ENCODE measurements at places on chromosomes 4 and X.

DNA sequence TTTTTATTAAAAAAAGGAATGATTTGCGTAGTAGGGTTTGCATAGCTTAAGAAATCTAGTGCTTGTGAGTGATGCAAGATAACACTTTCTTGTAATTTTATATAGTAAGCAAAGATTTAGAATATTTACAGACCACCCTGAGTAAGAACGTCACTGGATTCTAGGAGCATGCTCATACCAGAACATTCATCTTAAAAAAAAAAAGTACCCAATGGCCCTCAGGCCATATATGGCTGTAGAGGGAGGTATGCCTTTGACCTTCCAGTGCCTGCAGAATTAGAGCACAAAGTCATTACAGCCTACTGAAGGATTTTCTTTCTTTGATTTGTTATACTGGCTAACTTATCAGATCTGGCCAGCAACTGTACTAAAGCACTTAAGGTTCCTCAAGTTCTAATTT is 236.3 kb upstream of the GYPA start:
- no peak for DNase-seq

DNA sequence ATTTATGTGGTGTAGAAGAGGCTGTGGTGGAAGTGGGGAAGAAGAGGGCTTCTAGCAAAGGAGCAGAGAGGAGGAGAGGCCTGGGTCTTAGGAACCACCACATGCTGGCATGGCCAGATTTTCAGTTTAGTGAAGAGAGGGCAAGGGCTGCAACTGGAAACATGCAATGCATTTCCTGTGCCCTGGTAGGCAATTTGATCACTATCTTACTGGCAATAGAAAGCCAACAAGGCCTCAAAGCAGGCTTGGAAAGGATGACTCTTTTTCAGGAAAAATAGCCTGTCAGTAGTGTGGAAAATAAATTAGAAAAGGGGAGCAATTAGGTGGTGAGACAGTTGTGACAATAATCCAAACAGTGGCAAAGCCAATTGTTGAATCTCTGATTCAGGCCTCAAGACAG is 501.9 kb upstream of the ZFP42 start:
- no peak for DNase-seq

GRCh38 chr4:48296365-48296764 is 26.7 kb upstream of the TEC start:
- no peak for DNase-seq

- DNase-seq, result no peak
Measured at GRCh38 chrX:74923942-74924448, 1.3 kb downstream of the NEXMIF start.

DNA sequence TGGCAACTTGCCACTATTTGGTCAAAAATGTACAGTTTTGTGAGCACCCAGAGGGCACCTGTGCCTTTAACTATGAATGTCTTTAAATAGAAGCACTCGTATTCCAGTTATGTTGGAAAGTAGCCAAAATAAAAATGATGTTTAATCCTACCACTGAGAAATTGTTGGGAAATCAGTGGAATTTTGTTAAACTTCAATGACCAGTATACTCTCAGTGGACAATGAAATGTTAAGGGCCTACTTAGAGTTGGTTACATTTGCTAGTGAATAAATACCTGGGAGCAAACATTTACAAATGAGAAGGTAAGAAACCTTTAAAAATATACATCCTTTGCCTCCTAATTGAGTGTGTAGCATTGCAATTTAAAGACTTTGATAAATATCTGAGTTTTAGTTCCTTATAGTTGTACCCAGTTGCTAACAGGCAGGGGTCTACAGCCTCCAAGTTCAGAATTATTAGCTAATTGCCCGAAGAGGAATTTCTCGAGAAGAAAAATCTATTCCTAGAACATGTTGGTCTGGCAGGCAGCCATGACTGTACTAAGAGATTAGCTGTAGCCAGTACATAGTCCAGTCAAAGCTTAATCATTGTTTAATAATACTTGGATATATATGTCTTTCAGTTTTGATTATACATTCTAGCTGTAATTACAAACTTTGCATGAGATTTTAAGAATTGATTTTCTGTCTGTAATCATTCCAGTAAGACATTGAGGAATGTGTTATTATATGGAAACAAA is 93.2 kb downstream of the IL1RAPL2 start:
- DNase-seq, result peak; percentile 52

DNA sequence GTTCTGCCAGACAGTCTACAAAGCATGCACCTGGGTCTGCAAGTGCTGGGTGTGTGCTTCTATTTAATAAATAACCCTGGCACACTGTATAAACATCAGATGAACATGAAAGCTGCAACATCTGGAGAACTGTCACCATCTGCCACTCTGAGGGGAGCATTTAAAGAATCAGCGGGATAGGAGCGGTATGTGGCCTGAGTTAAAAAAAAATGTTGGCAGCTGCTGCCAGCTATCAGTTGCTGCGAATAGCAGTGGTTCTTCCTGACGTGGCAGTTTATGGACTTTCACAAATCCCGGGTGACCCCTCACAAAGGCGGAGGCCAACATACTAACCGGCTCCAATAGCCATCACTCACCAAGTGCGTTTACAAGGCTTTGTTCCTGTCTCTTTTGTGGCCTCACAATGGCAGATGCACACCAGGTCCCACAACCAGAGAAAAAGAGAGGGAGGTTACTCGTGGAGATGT is 95.1 kb downstream of the RASL11B start:
- peak; percentile 24 for DNase-seq

- DNase-seq, result no peak
Measured at GRCh38 chr4:73815145-73815544, 21.3 kb upstream of the CXCL6 start.

- no peak for DNase-seq
Measured at GRCh38 chr4:15718959-15719358, 16.1 kb downstream of the BST1 start.

DNA sequence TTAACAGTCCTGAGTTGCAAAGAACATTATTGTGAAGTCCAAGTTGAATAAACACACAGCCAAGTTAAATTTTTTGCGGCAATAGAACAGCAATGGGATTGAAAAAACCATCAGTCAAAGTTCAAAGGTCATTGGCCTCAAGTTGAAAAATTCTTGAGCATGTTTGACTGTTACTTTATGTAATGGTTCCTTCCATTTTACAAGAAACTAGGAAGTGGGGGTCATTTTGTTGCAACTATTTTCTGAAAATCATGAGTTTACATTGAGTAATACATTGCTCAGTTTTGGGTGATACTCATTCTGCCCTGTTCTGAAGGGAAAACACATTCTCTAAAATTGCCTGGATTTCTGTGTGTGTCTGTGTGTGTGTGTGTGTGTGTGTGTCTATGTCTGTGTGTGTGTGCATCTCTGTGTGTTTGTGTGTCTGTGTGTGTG is 5.2 kb upstream of the IRF2 start:
- no peak for DNase-seq

DNA sequence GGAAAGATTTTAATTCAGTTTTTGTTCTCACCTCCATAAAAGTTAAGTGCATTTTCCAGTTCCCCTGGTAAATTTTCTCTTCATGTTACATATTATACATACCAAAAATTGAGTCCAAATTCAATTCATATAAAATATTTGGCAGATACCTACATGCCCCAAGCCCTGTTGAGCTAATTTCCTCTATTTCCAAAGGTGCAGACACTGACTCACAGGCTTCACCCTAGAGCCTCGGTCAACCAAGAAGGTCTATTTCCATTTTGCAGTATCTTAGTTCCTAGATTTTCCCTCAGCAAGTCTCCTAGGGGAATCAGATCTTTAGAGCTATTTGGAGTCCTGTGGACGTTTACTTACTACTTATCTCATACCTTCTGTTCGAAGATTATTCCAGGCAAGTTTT is 174.4 kb downstream of the TSPAN5 start:
- peak; percentile 66 for DNase-seq

- DNase-seq, result no peak
Measured at GRCh38 chr4:78703079-78703478, 73.1 kb upstream of the BMP2K start.

- no peak for DNase-seq
Measured at GRCh38 chrX:140422501-140422900, 82.4 kb downstream of the SOX3 start.

DNA sequence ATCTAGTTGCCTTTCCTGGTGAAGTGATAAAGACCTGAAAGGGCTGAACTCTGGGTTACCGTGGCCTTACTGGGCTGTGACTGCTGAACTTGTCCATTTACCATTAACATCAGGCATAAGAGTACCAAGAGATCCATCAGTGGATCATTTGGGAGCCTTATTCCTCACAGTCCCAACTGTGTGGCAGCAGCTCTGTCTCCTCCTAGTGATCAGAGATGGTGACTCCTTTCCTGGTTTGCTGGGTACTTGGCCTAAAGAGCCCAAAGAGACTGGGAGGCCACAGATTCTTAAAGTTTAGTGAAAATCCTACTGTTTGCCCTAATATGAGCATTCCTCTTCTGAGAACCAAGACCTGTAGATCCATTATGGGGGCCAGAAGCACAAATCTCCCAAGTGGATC is 56.3 kb upstream of the ATP6AP2 start:
- no peak for DNase-seq

- DNase-seq, result no peak
Measured at GRCh38 chr4:64272432-64272831, 136.8 kb downstream of the TECRL start.

- no peak for DNase-seq
Measured at GRCh38 chr4:5562476-5562875, 145.9 kb downstream of the EVC2 start.

DNA sequence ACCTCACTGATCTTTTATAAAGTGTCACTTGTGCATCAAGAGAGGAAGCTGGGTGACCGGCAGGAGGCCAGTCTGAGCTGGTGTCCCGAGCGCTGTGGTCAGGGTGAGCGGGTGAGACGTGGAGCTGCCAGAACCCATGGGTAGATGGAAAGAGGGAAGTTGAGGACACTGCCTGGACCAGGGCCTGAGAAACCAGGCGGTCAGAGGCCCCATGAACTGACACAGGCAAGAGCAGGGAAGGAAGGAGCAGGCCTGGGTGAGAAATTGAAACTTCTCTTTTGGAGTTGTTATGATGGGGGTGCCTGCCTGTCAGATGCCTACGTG is 192.6 kb downstream of the AFAP1 start:
- no peak for DNase-seq

DNA sequence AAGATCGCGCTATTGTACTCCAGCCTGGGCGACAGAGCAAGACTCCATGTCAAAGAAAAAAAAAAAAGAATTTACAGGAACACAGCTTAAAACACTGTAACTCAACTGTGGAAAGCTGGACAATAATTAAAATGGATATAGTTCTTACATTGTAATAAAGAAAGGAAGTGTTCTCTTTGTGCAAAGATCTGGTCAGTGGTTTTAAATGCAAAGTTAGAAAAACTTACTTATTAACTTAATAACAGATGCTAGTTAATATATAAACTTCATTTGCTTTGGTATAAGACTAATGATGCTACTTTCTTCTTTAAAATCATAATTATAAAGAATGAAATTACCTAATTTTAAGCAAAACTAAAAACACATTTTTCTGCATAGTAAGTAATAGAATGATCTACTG is 2024.1 kb upstream of the TENM3 start:
- DNase-seq, result no peak

DNA sequence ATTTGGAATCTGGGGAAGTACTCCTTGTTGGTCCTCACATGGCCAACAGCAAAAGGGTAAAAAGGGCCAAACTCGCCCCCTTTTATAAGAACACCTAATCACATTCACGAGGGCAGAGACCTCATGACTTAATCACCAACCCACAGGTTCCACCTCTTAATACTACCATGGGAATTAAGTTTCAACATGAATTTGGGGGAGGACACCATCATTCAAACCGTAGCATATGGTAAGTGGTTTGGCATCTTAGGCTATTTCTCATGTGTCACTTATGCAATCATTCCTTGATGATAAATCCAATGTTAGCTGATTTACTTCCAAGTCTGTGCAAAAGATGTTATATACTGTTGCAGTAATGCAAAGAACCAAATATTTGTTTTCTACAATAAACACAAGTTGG is 302.9 kb upstream of the FAM241A start:
- DNase-seq, result no peak

DNA sequence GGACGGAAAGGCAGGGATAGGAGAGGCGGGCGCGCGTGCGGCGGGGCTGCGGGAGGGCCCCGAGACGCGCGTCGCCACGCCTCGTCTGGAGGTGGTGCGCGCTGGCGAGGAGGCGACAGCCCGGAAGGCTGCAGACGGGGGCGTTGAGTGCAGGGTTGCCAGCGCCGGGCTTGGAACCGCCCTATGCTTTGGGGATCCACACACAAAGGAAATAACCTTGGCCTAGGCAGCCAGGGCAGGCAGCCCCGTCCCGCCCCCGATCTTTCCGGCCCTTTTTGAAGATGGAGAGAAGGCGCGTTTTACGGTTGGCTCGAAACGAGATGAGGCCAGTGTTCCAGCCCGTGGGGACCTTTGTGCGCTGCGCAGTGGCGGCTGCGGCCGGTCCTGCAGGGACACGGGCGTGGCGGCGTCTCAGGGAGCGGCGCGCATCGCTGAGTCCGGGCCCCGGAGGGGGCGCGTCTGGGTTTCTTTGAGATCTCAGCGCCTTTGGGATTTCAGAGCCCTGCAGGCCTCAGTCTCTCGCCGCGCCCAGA is 50.8 kb upstream of the TRIM2 start:
- peak; percentile 16 for DNase-seq

DNA sequence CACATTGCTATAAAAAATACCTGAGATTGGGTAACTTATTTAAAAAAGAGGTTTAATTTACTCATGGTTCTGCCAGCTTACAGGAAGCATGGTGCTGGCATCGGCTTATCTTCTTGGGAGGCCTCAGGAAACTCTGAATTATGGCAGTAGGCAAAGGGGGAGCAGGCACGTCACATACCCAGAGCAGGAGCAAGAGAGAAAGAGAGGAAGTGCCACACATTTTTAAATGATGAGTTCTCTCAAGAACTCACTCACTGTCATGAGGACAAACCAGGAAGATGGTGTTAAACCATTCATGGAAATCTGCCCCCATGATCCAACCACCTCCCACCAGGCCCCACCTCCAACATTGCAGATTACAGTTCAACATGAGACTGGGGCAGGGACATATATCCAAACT is 10.0 kb upstream of the AFF1 start:
- DNase-seq, result peak; percentile 50

DNA sequence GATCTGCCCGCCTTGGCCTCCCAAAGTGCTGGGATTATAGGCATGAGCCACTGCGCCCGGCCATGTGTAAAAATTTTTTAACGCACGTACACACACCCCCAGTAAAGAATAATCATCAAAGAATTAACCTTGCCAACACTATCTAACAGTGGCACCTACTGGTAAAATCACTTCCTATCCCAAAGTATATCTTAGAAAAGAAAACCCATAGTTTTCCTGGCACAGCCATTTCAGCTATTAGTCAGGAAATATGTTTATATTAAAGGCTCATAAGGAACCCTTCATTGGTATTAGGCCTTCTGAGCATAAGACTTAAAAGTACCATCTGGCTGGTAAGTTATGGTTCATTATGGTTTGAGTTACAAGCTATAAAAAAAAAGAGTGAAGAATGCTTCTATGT is 14.1 kb downstream of the S100G start:
- peak; percentile 19 for DNase-seq

- DNase-seq, result no peak
Measured at GRCh38 chr4:10416441-10416840, 40.8 kb downstream of the ZNF518B start.

- no peak for DNase-seq
Measured at GRCh38 chrX:35919536-35920309, at the start of gene CFAP47. CFAP47 (plus strand) TSS chrX:35919734; CDS start chrX:35919800, 66 bp downstream.

GRCh38 chrX:155334486-155335336 is at the start of gene CLIC2:
CLIC2 (minus strand) TSS chrX:155334614; CDS start chrX:155334427, 187 bp downstream.
- peak; percentile 42 for DNase-seq
